Amygdala (tissue), 56 donors: ENCODE measurements at places on chromosomes 12 and 14.

GRCh38 chr14:22772725-22773124, 6.2 kb downstream of the OXA1L start:
- DNase-seq = no peak

- no peak for DNase-seq
Measured at GRCh38 chr12:57430112-57430930, 522 bp downstream of the R3HDM2 start.

GRCh38 chr14:106652494-106652893, 1126.1 kb downstream of the TMEM121 start:
- no peak for DNase-seq

- DNase-seq = no peak
Measured at GRCh38 chr12:94263011-94263811, 114.8 kb downstream of the PLXNC1 start.

GRCh38 chr12:34294671-34295365, 272.5 kb downstream of the ALG10 start:
- DNase-seq = no peak

GRCh38 chr12:31961137-31961536, 1.9 kb downstream of the RESF1 start:
- DNase-seq = no peak

DNA sequence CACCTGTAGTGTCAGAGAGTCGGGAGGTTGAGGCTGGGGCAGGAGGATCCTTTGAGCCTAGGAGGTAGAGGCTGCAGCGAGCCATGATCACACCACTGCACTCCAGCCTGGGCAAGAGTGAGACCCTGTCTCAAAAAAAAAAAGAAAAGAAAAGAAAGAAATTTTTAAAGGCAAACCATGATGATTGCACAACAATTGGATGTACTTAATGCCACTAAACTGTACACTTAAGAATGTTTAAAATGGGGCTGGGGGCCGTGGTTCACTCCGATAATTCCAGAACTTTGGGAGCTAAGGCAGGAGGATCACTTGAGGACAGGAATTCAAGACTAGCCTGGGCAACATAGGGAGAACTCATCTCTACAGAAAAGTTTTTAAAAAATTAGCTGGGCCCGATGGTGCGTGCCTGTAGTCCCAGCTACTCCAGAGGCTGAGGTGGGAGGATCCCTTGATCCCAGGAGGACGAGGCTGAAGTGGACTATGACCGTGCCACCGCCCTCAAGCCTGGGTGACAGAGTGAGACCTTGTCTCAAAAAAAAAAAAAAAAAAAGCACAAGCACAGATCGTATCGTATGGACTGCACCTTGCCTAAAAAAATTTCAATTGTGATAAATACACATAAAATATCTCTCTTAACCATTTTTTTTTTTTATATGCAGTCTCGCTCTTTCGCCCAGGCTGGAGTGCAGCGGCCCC, 32.7 kb downstream of the JAG2 start:
- DNase-seq = no peak

DNA sequence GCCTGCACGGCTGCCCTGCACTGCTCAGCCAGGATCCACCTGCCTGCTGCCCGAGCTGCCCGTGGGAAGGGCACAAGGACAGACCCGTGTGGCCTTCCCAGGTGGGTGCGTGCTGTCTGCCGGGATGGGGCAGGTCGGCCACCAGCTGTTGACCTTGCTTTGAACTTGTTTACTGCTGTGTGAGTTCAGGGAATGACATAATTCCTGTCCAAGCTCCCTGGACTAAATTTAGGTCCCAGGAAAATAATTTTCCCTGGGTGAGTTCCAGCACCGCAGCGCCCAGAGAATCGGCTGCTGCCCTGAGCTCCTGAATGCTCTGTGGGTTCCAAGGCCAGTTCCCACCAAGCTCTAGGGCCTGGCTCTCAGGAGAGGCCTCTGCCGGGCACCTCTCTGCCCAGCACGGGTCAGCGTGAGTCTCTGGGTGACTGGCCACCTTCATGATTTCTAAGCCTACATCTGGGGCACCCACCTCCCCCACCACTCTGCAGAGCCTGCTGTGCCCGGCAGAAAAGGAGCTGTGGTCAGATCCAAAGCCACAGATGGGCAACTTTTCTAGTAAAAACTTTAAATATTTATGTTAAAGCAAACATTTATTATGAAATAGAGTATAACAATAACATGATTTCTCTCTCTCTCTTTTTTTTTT, 27.2 kb upstream of the MLXIP start:
- no peak for DNase-seq

DNA sequence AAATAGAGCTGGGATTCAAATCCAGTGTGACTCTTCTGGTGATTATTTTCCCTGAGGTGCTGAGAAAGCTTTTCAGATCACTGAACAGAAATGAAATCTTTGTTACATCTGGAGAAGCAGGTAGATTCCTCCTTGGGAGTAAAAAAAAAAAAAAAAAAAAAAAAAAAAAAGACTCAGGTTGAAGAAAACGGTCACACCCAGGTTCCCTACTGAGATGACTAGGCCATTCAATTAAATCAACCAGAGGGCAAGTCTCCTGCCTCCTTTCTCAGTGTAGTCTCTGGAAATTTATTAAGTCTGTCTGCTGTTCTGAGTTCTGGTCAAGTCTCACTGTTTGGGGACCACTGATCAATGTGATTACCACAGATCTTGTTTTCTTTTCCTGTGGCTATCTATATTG, 24.0 kb downstream of the ARG2 start:
- no peak for DNase-seq
